ENCODE measurements at places on chromosomes 3 and 15.

- no peak for DNase-seq
Measured at GRCh38 chr3:98262046-98262445, 2.0 kb upstream of the OR5H6 start.

- DNase-seq: no peak
Measured at GRCh38 chr3:45084820-45085816, 59.0 kb downstream of the CLEC3B start.

DNA sequence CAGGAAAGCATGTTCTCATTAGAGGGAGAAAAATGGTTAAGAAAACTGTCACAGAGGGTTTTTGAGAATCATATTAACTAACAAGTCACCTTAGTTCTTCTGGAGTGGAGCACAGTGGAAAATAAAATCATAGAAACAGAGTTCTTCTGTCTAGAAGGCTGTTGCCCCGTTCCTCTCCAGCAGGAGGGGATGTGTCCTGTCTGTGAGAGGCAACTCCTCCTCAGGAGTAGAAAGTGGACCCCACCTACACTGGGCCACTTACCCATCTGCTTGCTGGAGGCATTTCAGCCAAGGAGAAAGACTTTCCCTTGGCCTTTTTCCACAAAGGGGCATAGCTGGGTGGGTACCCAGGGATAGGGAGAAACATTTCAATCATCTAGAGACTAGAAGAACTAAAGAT is 106.6 kb downstream of the SSR3 start:
- DNase-seq: no peak

DNA sequence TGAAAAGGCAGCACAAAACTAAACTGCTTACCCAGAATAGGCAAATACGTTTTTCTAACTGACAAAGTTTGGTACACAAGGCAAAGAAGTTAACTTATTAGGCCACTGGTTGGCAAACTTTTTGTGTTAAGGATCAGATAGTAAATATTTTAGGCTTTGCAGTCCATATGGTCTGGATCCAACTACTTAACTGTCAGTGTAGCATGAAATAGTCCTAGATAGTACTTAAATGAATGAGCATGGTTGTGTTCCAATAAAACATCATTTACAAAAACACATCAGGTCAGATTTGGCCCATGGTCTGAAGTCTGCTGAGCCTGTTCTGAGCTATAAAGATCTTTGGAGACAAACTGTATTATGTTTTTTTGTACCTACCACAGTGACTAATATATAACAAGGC is 136.9 kb downstream of the PCCB start:
- no peak for DNase-seq

- DNase-seq: no peak
Measured at GRCh38 chr15:62809968-62810260, 232.6 kb upstream of the TPM1 start.

DNA sequence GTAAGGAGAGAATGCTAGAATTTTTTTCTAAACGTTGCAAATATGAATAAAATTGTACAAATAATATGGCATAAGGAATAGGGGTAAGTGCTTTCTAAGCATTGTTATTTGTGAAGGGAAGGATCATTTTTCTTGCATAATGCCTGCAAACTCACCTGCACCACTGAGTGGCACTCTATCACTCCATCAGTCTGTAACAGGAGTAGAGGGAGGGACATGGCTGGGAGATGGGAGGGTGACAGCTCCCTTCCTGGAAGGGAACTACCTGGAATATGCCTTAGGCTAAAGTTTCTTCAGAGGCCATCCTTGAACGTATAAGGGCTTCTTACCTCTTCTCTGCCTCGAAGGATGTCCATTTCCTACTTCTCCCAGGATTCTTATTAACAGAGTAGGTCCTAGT is 3.0 kb downstream of the NAALADL2 start:
- no peak for DNase-seq

GRCh38 chr3:178950676-178951075 is 120.9 kb downstream of the ZMAT3 start:
- no peak for DNase-seq

- DNase-seq: no peak
Measured at GRCh38 chr3:127473244-127474024, 117.1 kb downstream of the TPRA1 start.

- no peak for DNase-seq
Measured at GRCh38 chr3:188624828-188625227, 470.9 kb downstream of the LPP start.

- DNase-seq: no peak
Measured at GRCh38 chr3:117928836-117929235, 1105.8 kb downstream of the IGSF11 start.

DNA sequence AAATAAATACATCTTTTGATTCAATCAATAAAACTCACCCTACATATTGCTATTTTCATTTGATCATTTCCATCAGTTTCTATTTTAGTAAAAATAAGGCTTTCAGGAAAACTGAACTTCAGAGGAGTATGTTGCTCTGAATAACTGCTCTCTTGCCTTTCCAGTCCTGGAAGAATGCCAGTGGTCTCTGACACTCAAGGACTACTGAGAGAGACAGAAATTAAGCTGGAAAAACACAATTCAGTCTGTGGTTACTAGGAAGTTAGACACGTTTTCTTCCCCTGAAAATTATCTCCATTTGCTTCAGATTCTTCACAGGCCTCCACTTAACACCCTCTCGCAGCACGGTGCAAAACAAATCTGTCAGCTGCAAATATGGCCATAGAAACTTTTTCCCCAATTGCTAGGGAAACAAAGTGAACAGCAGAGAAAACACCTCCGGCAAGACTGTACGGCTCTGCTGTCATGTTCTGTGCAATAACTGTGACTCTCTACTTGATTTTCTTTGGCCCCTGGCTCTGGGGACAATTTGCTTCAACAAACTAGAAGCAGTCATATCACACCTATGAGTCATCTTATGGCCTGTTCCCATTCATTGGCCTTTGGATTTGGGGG is 353.0 kb downstream of the MAGI1 start:
- no peak for DNase-seq

GRCh38 chr15:65963911-65964482 is 94.7 kb downstream of the RAB11A start:
- DNase-seq: no peak

DNA sequence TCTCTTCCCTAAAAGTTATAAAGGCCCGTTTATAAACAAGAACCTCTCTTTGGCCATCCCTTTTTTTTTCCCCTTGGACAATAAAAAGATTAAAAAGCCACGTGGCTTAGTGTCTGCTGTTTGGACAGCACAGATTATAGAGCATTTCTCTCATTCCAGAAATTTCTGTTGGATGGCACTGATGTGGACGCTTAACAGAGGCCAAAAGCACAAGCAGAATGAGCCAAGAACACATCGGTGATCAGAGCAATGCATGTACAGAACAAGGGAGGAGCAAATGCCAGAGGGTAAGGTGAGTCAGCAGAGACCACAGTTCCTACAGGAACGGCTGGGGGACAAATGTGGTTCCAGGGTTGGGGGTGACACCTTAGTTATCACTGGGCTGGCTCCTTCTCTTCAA is 30.3 kb upstream of the CTNNB1 start:
- no peak for DNase-seq

DNA sequence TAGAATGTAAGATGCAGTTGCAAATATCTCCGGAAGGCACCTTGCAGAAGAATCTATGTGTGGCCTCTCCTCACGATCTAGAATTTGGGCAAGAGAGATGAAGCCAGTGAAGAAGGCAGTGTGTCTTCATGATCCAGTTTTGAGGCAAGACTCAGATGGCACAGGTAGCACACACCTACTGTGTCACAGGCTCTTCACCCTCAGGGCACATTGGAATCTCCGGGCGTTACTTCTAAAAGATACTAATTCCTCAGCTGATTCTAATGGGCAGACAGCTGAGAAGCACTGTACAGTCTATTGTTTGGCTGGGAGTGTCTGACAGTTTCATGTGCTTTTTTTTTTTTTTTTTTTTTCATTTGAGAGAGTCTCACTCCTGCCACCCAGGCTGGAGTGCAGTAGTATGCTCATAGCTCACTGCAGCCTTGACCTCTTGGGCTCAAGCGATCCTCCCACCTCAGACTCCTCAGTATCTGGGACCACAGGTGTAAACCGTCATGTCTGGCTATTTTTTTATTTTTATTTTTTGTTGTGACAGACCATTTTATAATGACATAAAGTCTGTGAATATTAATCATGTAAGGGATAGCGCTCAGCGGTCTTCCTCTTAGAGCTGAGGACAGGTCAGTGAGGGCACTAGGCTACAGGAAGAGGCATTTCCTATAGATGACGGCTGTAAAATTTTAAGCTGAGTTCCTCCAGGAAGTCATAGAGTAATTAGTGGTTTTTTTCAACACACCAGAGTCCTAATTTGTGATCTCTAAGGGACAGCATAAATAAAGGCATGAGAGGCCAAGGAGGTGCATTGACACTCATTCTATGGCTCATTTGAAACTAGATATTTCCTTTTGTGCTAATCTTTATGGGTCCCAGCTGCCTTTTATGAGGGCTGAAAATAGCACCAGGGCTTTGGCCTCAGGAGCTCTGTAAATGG is 4.0 kb downstream of the C3orf52 start:
- DNase-seq: no peak

GRCh38 chr3:190013943-190014924 is 106.5 kb downstream of the P3H2 start:
- no peak for DNase-seq

GRCh38 chr3:45608885-45609284 is 14.3 kb downstream of the LIMD1 start:
- no peak for DNase-seq

DNA sequence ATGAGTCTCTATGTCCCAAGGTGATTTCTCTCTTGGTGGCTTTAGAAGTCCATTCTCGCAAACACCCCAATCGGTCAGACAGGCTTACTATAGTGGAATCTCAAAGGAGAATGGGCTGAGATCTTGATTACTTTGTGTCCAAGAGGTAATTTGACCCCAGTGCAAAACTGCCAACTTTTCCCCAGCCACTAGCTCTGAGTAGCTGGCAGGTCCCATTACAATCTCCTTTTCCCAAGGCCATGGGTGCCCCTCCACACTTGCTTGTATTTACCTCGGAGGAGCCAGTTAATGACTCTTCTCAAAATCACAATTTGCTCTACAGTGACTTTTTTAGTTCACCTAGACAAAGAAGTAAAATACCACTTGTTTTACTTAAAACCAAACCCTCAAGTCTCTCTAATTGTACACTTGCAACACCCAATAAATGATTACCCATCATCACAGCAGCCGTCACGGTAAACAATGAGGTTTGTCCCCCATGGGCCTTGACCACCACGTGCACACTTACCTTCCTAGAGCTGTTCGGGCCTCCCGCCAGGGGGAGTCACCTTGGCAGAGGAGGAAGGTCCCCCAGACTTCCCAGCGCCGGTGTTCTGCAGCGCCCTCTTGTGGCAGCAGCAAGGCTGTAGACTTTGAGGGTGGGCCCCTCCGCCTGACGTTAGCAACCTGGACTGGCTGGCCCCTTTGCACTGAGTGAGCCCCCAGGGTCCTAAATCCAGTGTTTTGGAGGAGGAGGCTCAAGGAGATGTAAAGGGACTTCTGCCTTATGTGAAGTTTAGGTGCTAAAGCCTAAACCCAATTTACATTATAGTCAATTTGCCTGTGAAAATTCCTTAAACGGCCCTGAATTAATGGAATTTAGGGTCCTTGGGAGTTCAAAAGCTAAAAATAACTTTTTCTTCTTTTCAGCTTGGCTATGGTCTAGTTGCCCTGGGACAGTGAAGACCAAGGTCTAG is 18.7 kb upstream of the HDAC11 start:
- peak; percentile 55 for DNase-seq

- no peak for DNase-seq
Measured at GRCh38 chr3:175310046-175310445, 450.9 kb downstream of the NAALADL2 start.

GRCh38 chr3:160709477-160710182 is 32.7 kb downstream of the ARL14 start:
- no peak for DNase-seq

DNA sequence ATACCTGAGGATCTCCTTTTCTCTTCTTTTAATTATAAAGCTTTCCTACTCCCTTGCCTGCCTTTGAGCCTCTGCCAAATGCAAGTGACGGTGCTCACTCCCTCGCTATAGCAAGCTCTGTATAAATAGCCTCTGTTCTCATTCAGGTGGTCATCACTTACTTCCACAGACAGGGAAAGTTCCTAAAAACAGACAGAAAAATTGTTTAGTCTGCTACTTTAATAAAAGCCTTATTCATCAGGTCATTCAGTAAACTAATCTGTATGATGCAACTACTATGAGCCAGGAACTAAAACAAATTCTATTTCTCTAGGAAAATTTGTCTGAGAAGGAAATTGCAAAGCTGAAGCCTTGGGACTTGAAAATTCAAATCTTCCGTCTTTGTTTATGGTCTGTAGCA is 10.2 kb upstream of the DLG1 start:
- DNase-seq: no peak

DNA sequence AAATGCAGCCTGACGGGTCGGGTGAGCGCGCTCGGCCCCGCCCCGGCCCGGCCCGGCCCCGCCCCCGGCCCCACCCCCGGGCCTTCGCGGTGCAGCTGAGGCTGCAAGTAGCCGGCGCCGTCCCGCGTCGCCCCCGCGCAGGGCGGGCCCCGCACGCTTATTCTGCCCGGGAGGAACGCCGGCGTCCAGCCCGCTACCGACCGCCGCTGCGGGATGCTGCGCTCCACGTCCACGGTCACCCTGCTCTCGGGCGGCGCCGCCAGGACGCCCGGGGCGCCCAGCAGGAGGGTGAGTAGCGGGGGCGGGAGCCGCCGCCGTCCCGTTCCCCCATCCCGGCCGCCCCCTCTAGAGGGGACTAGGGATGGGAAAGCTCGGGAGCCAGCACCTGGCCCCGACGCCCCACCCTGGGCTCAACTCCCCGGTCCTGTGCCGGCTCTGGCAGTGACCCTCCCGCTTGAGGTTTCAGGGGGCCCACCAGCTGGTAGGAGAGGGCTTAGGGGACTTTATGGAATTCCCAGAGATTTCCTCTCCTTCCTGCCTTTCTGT is at the start of gene MYZAP:
Gene MYZAP, plus strand, starts transcription at position 83 of the 546 bp plus-strand sequence. Its CDS starts 131 bp downstream, at position 214.
- peak; percentile 61 for DNase-seq

GRCh38 chr3:10235551-10235950 is 12.7 kb upstream of the TATDN2 start:
- DNase-seq: no peak

DNA sequence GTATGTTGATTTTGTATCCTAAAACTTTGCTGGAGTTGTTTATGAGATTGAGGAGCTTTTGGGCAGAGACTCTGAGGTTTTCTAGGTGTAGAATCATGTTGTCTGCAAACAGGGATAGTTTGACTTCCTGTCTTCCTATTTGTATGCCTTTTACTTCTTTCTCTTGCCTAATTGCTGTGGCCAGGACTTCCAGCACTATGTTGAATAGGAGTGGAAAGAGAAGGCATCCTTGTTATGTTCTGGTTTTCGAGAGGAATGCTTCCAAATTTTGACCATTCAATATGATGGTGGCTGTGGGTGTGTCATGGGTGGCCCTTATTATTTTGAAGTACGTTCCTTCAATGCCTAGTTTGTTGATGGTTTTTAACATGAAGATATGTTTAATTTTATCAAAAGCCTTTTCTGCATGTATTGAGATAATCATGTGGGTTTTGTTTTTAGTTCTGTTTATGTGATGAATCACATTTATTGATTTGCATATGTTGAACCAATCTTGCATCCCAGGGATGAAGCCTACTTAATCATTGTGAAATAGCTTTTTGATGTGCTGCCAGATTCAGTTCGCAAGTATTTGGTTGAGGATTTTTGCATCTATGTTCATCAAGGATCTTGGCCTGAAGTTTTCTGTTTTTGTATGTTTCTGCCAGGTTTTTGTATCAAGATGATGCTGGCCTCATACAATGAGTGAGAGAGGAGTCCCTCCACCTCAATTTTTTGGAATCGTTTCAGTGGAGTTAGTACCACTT is 188.1 kb downstream of the MINAR1 start:
- DNase-seq: no peak
